Progenitor cell of endocrine pancreas (in vitro differentiated cells): ENCODE measurements at places on chromosomes 7 and 10.

- no peak for DNase-seq
These were observed 1.5 kb upstream of the LOXL4 start for GRCh38 chr10:98269435-98269912.

GRCh38 chr10:26468700-26469099, 30.6 kb downstream of the APBB1IP start:
- no peak for DNase-seq

GRCh38 chr7:104160375-104160774, 47.4 kb downstream of the ORC5 start:
- no peak for DNase-seq

DNA sequence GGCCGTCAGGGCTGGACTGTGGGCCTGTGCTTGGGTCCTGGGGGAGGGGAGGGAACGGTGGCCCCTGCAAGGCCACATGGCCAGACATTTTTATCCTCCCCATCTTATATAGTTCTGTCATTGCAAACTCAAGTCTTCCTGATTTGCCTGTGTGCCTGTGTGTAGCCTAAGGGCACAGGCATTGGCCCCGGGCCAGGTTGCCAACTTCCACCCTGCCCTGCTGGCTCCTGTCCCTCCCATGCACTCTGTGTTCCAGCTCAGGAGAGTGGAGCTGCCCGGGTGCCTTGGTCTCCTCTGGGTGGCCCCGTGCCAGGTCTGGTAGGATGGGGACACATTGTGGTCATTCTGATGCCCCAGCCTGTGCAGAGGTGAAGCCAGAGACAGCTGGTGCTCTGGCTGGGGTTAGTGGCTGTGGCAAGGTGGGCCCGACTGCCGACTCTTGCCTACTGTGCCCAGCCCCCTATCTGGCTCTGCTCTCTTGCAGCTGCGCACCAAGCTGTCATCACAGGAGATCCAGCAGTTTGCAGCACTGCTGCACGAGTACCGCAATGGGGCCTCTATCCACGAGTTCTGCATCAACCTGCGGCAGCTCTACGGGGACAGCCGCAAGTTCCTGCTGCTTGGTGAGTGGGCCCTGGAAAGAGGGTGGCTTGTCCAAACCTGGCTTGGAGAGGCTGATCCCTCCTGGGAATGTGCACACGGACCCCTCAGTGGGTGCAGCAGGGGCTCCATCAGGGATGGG, 14.8 kb downstream of the NACAD start:
- no peak for DNase-seq

- no peak for DNase-seq
These were observed 137.6 kb upstream of the VWC2 start for GRCh38 chr7:49635800-49636199.

GRCh38 chr10:103885617-103886016, 30.2 kb upstream of the SH3PXD2A start:
- DNase-seq: no peak

- DNase-seq: no peak
These were observed 100.1 kb downstream of the DNAJB6 start for GRCh38 chr7:157436763-157437480.

- no peak for DNase-seq
These were observed 62.9 kb upstream of the TRIM8 start for GRCh38 chr10:102581401-102581800.

GRCh38 chr7:30549931-30550493, 44.7 kb upstream of the GARS1 start:
- DNase-seq: no peak

- DNase-seq: no peak
These were observed 56.9 kb downstream of the HDAC9 start for GRCh38 chr7:18552316-18552916.

DNA sequence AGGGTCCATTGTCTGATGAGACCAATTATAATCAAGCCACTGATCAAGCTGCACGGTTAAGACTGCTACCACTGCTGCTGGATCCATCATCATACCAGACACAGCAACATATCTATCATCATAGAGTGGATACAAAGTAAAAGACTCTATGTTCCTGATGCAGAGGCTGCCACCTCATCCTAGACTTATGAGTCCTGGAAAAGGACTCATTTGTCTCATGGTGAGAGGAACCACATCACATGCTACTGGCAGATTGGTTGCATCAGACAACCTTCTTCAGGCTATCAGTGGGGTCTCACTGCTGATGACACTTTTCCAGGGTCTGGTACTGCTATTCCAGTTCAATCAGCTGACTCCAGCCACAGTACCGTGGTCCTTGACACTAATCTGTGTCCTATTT, 79.0 kb downstream of the ABI1 start:
- no peak for DNase-seq

- no peak for DNase-seq
These were observed 14.3 kb downstream of the ZNF282 start for GRCh38 chr7:149209518-149210269.

- DNase-seq: no peak
These were observed 86.4 kb upstream of the GNA12 start for GRCh38 chr7:2930310-2931033.

GRCh38 chr7:123769371-123769770, 20.6 kb upstream of the WASL start:
- DNase-seq: no peak

DNA sequence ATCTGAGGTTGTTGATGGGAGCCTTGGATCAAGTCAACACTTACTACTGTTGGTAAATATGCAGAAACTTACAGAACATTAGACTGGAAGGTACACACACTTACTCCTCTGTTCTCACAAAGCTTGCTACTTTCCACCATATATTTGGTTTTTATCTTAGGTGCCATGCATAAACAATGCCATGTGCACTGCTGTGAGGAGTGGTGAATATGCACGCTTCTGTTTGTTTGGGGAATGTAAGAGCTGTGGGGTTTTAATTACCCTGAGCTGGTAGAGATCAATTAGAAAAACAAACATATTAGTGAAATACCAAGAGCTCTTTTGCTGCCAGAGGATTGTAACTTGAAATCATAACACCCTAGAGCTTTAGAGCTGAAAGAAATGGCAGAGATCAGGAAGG, 79.8 kb upstream of the ARID5B start:
- DNase-seq: no peak

GRCh38 chr7:71384094-71384493, 252.2 kb downstream of the GALNT17 start:
- DNase-seq: no peak

DNA sequence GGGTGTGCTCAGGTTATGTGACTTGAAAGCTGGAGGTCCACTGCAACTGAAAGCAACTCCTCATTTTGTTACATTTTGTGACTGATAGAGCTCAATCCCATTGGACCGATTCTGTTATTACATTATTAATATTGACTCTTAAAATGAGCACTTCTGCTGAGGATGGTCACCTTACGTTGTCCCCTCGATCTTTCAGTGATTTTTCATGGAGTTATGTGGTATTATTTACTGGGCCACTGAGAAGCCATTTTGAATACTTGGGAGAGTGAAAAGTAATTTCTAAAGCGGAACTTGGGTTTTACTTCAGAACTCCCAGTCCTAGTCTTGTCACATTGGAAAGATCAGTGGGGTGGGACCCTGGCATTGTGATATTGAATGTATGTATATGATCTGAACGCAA, 96.3 kb upstream of the FAM180A start:
- no peak for DNase-seq

- DNase-seq: no peak
These were observed 250.8 kb upstream of the HABP2 start for GRCh38 chr10:113302062-113302461.

DNA sequence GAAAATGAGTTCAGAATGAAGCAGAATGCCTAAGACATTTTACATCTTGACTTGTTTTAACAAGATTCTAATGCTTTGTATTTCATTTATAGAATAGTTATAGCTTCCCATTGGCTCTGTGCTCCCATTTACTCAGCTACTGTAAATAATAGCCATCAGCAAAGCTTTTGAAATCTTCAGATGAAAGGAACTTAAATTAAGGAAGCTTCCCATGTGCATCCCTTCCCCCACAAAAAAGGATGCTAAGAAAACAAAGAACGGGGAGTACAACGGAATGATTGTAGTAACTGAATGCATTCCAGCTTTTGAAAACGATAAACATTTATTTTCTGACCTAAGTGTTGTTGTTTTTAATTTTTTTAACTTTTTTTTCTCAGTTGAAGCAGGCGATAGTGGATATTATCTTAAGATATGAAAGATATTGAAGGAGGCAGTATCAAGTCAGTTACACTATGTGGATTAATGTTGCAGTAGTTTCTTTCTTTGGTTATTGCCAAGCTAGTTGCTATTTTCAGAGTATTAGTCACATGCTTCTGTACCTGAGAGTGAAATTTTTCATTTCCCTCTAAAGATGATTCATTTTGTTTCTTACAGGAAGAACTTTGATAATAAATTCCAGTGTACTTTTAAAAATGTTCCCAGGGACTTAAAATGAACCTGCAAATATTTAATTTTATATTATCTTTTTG, 129.2 kb downstream of the KCND2 start:
- no peak for DNase-seq

- DNase-seq: no peak
These were observed 402.2 kb downstream of the ANKRD7 start for GRCh38 chr7:118626739-118627138.

DNA sequence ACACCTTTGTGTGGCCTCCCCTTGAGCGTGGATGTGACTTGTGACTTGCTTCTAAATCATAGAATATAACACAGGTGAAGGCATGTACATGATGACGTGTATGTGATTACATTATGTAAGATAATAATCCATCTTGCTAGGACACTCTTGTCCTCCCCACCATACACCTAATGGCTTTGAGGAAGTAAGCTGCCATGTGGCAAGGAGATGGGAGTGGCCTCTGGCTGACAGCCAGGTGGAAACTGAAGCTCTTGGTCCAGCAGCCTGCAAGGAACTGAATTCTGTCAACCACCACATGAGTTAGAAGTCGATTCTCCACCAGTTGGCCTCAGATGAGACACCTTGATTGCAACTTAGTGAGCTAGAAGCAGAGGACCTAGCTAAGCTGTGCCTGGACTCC, 67.4 kb upstream of the ELN start:
- DNase-seq: no peak

GRCh38 chr7:158186864-158187693, 400.5 kb downstream of the PTPRN2 start:
- no peak for DNase-seq

- DNase-seq: no peak
These were observed 22.0 kb upstream of the CPA5 start for GRCh38 chr7:130322615-130323014.

DNA sequence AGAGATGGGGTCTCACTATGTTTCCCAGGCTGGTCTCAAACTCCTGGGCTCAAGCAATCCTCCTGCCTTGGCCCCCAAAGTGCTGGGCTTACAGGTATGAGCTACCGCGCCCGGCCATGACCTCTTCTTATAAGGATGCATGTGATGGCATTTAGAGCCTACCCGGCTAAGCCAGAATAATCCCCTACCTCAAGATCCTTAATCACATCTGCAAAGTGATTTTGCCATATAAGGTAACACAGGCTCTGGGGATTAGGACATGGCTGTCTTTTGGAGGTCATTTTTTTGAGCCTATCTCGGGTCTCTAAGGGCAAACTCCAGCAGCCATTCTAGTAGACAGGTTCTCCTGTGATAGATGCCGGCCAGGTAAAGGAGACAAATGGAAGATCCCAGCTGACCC, 39.6 kb downstream of the GTF2IRD1 start:
- DNase-seq: no peak

DNA sequence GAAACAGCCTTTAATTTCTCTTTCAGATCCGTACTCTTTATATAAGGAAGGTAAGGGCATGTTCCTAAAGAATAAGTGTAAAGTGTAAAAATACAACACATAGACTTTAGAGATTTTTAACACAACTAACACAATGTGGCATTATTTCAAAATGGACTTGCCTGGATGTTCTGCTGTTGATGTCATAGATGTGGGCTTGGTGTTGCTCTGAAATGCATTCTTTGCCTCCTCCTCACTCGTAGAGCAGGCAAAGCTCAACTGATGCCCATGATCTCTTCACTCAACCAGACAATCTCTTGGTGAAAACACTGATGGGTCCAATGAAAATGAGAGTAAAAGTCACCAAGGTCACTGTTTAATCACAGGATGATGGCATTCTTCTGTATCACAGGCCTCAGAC, 174.2 kb upstream of the TCERG1L start:
- no peak for DNase-seq

- DNase-seq: no peak
These were observed 39.5 kb downstream of the TSPAN14 start for GRCh38 chr10:80493522-80494051.

GRCh38 chr10:1011696-1012095, 14.0 kb downstream of the IDI2 start:
- no peak for DNase-seq
